ENCODE measurements at places on chromosomes 5 and 9. TPM values are rescaled to one million over a fixed set of nuclear protein-coding genes. Genes with fewer than 3 reads are reported as not detected.

DNA sequence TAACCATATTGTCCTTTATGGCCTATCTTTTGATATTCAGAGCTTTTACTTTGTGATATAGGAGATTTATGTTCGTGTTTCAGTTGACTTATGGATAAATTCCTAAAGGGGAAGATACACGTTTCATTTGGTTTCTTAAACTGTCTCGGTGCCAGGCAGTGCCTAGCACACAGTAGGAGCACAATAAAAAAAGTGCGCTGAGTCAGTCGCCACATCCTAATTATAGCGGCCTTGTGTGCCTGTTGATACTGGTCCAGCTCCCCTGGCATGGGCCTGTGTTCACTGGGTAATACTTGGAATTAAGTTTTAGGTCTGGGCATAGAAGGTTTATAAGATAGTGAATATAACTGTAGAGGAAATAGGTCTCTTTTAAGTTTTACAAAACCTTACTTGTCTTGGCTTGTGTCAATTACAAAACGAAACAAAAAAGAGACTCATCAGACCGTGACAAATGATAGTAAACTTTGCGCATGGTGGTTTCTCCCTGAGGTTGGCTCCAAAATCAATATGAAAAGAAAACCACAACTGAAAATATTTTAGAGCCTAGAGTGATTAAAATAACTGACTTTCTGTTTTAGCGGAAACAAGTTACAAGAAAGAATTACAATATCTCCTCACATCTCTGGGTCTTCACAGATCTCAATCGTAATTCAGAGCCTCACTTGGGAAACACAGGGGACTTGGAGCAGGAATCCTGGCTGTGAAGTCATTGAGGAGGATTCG, 84.8 kb downstream of the MVB12B start:
- DNase-seq = peak; percentile 78

DNA sequence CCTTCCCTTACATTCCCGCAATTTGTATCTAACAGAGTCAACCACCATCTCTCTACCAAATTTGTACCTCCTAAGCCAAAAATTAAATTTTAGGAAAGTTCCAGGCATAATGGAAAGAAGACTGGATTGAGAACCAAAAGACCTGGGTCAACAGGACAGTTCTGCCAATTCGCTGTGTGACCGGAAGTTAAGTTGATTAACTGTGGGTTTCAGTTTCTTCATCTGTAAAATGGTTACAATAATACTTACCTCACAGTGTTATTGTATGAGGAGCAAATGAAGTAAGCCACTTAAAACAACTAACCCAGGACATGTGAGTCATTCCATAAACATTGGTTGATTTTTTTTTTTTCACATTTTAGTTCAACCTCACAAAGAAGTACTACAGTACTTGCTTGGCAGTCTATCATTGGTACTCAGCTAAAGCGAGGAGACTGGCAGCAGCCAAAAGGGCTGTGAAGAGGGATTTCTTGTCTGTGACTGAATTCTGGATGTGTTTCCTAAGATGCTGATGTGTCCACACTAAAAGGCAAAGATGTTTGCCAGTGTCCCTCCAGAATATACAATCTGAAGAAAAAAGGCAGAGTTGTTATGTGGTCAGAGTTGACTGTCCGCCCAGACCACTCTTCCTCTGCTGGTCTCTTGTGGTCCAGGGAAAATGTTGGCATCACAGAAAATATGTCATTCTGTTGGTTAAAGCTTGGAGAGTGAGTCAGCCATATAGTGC, 198.6 kb downstream of the TLE1 start:
- DNase-seq = no peak

GRCh38 chr5:14664270-14665100, at the start of gene OTULIN:
Gene OTULIN, plus strand, starts transcription at chr5:14664718. Its CDS starts 108 bp downstream, at chr5:14664826.
- peak; percentile 91 for DNase-seq

DNA sequence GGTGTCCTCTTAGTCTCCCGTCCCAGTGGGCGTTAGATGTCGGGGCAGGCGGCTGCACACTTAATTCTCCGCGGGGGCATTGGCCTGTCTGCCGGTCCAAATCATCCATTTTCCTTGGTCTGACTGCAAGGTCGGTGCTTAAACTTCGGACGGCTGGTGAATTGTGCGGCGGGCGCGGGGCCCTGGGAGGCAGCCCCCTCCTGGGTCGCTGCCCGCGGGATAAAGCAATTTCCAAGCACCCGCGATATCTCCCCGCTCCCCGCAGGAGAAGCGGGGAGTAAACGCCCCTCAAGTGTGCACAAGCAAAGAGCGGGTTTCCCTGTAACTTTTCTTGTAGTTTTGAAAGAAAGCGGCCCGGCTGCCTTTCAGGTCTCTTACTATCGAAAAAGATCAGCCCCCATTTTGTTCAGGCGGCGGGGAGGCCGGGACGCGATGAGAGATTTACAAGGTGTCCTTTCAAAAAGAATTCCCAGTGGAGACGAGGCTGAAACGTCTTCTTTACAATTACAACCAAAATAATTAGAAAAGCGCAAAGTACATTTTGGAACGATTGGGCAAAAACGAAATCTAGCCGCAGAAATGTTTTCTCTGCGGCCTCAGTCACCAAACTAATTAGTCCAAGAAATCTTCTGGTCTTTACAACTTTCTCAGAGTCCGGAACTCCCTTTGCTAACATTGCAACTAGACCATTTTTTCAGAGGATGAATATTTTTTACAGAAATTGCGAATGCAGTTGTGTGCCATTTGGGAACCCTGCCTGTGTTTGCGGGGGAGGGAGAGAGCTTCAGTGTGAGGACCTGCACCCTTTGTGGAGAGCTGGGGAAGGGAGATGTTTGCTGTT, 1.8 kb downstream of the IRX1 start:
- no peak for DNase-seq

- no peak for DNase-seq
Measured at GRCh38 chr9:81390792-81391456, 298.4 kb downstream of the TLE1 start.

- peak; percentile 68 for DNase-seq
Measured at GRCh38 chr9:129776938-129777768, 24.3 kb upstream of the PTGES start.

DNA sequence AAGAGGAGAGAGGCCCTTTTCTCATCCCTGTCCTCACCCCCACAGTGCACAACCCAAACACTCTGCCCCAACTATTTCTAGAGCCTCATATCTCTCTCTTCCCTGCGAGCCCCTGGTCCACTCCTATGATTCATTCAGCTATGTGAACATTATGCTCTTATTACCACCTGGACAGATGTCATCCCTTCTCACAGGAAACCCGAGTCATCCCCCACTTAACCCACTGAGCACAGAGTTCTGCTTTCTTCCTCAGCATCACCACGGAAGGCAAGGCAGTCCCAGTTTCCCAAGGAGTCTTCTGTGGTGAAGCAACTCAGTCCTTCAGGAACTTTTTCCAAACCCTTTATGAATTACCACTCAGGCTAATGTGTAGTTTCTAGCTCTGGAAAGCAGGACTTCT, 1.3 kb downstream of the DNAI1 start:
- no peak for DNase-seq

DNA sequence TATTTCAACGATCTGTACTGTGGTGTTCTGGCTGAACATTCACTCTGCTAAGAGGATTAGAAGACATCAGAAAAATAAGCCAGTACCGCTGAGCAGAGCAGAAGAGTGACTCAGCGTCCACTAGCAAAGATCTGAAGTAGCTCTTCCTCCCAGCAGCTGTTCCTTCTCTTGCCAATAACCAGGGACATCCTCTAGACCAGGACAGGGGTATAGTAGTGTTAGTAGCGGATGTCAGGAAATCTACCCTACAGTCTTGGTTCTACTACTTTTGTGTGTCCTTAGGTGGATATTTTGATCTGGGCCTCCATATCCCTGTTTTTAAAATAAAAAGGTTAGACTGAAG, 103.6 kb downstream of the TSSK1B start:
- no peak for DNase-seq

GRCh38 chr5:79595086-79595485, 17.2 kb upstream of the TENT2 start:
- no peak for DNase-seq

DNA sequence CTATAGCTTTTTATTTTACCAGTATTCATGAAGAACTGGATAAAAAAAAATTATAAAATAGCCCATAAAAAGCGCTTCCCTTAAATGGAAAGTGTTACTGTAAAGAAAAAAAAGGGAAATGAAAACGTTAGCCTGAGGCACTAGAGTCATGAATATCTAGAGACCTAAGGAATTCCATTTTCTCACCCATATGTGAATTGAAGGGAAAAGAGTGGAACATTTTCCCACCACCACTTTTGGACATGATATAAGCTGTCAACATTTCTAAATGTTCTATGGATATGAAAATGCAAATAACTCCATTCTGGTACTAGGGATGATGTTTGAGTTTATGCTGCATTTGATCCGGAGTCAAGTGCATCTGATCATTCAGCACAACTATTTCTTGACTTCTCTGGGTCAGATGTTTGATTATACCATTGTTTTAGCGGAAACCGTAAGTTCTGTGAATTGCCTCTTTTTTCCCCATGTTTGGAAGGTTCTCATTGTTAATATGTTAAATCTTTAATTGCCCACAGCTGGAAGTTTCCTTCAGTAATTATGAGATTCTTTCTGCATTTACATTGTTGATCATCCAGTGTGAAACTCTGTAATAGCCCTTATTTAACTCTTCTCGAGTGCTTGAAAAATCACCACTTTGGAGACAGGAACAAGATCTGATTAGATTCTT, 467.4 kb upstream of the SEMA6A start:
- DNase-seq = no peak

GRCh38 chr9:83231039-83231438, 168.1 kb upstream of the RASEF start:
- DNase-seq = peak; percentile 29

STPG3 gene
- total RNA-seq = not detected

OSMR gene
- total RNA-seq = 0.05 TPM

FAM151B gene
- total RNA-seq = not detected

All from activated CD8-positive, alpha-beta T cell treated with anti-CD3 and anti-CD28 coated beads, Interleukin-2, amount 10 ng/mL, durations not matched to agents 7 days and 5 days (primary cell).